Bronchial epithelial cell (primary cell): ENCODE measurements at places on chromosomes 6 and 20.

GRCh38 chr6:1387876-1388629 lies 1.3 kb upstream of the FOXF2 start:
- DNase-seq = no peak

DNA sequence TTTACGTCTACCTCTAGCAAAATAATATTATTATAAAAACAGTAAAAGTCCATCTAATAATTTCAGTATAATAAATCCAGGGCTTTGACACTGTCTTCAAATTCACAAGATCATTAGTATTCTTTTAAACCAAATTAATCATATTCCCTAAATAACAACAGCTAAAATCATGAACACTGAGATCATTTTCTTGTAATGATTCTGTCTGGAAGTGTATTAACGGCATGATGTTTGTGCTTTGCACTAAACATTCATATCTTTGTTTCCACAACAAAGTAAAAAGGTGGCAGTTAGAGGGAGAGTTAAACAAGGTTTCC lies 18.8 kb downstream of the HIVEP2 start:
- no peak for DNase-seq

DNA sequence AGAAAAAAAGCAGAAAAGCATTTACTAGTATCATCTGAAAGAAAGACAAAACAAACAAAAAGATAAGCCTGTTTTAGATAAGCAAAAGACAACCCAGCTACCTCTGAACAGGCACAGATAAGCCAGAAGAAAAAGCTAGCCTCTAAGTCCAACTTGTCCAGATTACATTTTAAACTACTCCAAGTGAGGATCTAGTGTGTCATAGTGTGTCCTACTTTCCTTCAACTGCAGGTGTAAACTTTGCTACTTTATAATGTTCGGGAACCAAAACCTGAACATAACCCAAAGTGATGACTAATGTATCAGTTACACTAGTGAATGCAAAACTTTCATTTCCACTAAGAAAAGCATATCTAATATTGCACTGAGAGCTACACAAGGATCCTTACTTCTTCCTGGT lies 19.5 kb downstream of the ADNP start:
- DNase-seq = no peak

- no peak for DNase-seq
These were observed 12.2 kb downstream of the ESF1 start for GRCh38 chr20:13772529-13772928.

- DNase-seq = no peak
These were observed 11.3 kb downstream of the APMAP start for GRCh38 chr20:24981282-24981681.

DNA sequence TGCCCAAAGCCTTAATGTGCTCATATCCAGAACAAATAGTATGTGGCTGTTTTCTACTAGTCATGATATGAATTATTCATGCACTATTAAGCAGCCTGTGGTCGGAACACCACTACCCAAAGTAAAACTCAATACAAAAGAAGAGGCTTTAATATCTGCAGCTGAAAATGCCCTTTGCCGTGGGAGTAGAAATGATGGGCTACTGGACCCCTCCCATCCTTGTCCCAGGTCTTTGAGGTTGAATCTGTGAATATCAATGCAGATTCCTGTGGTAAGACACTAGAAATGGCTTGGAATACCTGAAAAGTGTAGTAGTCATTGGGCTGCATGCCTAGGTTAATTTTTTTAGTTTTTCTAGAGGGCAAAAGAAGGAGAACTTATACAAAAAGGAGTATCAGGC lies 303.7 kb downstream of the TBC1D7 start:
- DNase-seq = no peak

- no peak for DNase-seq
These were observed 49.8 kb downstream of the HNF4A start for GRCh38 chr20:44405257-44405656.

DNA sequence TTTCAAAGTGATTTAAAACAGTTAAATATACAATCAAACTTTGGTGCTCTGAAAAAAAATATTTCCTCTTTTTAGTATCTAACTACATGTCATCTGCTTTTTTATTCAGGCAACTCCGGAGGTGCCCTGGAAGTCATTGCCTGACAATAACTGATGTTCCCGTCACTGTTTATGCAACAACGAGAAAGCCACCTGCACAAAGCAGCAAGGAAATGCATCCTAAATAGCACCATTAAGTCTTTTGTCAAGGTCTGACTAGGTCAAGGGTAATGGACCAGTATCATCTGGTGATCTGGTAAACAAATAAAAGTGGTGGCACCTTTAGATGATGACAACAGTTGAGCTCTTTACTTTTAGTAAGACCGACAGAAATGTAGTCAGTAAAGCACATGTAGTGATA lies 13.2 kb downstream of the FAM229B start:
- no peak for DNase-seq

DNA sequence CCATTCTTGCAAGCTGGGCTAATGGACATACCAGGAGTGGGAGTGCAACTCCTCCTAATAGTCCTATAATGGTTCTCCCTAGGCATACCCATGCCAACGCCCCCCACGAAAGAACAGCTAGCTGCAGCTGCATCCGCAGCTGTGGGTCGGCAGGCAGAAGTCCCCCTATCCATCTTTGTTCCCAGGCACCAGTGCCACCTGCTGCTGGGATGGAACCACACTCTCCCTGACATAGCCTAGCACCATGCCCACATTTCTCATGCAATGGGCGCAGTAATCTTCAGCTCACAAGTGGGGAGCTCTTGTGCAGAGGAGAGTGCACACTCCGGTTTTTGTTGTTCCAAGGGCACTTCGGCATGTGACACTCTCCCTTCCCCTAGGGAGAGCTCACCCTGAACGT lies 567.8 kb downstream of the GRIK2 start:
- DNase-seq = no peak

DNA sequence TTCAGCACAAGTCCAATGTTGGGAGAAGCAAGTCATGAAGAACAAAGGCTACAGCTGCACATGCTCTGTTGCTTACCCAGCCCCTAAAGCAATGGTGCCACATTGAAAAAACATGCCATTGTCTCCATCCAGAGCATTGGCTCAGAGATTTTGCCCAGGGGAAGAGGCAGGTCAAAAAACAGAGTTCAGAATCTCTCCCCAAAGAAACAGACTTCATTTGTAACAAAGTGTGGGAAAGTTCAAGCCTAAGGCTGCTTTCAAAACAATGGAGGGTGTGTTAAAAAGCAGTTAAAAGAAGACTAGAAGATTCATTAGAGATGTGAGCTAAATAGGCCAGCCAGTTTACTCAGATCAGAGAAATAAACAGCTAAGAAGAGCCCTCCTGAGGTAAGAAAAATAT lies 63.6 kb downstream of the DZANK1 start:
- no peak for DNase-seq

- DNase-seq = no peak
These were observed 157.0 kb upstream of the ENPP5 start for GRCh38 chr6:46327779-46328178.

DNA sequence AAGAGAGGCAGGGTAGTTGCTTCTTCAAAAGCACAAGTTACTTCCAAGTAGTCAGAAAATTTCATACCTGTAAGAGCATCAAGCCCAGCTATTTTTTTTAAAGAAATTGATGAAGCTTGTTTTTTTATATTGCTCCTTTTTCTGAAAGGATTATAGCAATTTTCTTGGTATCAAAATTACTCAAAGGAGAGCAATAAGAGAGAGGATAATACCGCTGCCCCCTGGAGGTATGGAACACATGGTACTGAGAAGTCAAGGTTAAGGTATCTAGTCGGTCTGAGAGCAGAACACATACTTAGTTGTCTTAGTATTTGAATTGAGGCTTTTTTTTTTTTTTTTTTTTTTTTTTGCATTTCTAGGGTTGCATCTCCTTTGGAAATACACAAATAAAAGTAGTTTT lies 59.4 kb downstream of the ADGRF5 start:
- DNase-seq = peak; percentile 8

DNA sequence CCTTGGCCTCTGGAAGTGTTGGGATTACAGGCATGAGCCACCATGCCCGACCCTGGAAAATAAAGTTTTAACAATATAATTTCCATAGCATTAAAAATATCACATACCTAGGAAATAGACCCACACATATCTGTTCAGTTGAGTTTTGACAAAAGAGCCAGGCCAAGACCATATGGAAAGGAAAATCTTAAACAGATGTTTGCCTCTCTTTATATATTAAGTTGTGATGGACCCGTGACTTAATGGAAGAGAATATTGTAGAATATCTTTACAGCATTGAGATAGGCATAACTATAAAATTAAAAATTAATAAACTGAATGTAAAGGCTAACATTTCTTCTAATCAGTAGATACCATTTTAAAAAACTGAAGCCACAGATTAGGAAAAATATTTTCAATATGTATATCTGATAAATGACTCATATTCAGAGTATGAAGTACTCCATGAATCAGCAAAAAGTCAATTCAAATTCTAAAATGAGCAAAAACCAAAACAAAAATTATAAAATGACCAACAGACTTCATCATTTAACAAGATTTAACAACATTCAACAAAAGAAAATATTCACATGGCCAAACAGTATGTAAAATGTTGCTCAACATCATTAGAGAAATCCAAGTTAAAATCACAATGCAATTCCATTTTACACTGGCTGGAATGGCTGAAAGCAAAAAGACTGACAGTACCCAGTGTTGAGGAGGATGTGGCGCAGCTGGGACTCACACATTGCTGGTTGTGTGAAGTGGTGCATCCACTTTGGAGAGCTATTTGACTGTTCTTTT lies 43.3 kb downstream of the GTF2H5 start:
- DNase-seq = peak; percentile 49

DNA sequence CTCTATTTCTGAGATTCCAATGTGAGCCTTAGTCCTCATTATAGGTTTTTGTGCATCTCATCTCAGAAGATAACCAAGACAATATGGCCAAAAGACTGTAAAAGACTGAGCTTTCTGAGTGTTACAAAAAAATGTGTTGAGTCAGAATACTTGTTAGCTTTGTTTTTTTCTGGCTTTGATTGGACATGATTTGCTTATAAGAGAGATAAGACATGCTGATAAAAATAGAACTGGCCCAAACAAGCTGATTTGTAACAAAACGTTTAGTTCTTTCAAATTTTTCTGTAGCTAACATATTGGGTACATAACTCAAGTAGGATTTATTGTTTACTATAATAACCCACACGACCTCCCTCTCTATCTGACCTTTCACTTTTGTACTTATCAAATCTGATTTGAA lies 32.9 kb downstream of the FILIP1 start:
- DNase-seq = peak; percentile 31

DNA sequence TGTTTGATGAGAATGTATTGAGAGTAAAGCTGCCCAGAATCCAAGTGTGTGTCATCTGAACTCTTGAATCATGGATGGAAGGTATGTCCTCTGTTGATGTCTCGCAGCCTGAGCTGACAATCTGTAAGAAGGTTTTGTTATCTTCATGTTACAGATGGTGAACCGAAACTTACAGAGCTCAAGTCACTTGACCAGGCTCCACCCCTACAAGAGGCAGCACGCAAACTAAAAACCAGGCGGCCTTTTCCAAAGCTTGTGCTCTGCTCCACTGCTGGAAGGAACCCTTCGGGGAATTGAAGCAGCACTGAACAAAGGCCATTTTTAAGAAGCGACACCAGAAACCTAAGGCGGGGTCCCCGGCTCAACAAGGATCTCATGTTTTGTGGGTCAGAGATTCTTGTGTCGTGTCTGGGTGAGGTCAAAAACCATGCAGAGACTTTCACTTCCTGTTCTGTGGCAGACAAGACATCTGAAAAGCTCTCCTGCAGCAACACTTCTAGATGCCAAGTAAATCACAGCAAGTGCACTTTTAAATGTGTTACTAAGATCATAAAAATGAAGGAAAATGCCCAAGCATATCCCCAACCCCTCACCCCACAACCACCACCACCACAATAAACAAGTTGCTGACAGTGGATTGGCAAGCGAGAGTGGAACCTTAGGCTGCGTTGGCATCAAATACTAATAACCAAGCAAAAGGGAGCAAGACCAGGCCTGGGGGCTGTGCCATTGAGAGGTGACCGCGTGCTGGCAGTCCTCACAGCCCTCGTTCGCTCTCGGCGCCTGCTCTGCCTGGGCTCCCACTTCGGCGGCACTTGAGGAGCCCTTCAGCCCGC lies 27.3 kb downstream of the NQO2 start:
- no peak for DNase-seq

- DNase-seq = no peak
These were observed 230.8 kb downstream of the BCAS1 start for GRCh38 chr20:53839423-53840176.

DNA sequence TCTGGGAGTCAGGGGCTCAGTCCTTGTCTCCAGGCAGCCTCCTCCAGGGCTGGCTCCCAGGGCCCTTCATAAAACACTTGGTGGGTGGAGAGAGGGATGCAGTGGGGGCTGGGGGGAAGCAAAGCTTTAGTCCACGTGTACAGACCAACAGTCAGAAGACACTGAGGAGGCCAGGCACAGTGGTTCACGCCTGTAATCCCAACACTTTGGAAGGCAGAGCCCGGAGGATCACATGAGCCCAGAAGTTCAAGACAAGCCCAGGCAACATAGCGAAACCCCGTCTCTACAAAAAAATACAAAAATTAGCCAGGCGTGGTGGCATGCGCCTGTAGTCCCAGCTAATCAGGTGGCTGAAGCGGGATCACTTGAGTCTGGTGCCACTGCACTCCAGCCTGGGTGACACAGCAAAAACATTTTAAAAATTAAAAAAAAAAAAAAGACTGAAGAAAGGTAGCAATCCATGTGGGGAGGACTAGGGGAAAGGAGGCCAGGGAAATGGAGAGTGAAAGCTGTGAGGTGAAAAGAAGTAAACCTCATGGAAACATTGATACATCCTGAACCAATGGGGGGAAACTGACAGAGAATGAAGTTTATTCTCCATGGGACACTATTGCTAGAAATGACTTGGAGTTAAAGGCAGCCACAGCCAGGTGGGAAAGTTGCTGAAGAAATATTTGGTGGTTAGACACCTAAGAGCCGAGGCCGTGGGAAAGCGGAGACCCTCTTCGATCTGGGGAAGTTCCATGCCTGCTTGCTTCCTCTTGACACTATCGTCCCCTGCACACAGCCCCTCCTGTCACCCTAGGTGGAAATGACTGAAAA lies 35.4 kb downstream of the PIM1 start:
- DNase-seq = no peak

- DNase-seq = no peak
These were observed 154.3 kb downstream of the VEGFA start for GRCh38 chr6:43924222-43924702.

DNA sequence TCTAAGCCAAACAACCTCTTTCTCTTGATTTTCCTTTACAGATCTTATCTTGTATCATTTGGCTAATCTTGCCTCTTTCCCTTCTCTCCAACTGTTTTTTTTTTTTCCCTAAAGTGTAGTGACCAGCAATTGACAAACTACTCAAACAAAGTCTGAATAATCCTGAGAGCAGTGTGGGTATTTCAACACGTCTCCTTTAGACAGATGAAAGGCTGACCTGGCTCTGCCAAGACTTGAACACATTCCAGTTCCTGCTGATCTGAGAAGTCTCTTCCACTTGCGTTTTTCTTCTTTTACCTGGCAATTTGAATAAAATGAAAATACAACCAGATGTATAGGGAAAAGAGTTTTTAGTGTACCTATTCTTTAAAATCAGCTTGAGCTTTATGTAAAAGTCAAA lies 168.4 kb downstream of the GJA10 start:
- peak; percentile 84 for DNase-seq
